Stomach (tissue), 19 donors: ENCODE measurements at places on chromosomes 2 and 18.

DNA sequence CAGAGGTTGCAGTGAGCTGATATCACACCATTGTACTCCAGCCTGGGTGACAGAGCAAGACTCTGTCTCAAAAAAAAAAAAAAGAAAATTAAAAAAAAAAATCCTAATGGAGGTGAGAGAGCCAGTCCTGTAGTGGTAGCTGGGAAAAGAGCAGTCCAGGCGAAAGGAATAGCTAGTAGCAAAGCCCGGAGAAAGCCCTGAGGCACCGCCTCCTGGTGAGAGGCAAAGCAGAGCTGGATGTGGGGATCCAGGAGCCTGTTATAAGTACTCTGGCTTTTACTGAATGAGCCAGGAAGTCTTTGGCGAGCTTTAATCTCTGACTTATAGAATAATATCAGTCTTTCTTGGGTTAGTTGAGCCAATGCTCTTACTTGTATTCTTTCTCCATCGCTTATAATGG, 6.6 kb upstream of the KLHL23 start:
- no peak for DNase-seq

- DNase-seq: no peak
Measured at GRCh38 chr2:45180033-45180746, 170.9 kb upstream of the SIX2 start.

GRCh38 chr18:34322365-34323289, 97.9 kb upstream of the NOL4 start:
- DNase-seq: peak; percentile 86

DNA sequence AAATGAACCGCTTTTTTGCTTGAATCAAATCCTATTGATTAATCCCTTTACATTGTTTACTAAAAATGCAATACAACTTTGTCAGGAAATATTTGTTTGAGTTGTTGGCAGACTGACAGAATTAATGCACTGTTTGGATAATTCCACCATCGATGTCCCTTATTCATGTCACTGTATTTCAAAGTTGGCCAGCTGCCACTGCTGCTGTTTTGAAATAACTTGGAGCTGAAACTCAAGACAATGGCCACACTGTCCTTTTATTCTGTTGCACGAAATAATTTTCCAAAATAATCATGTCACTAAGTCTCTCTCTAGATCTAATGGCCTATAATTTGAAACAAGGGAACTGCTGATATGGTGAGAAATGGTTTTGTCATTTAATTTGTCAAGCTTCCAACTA, 55.2 kb upstream of the PAX3 start:
- DNase-seq: peak; percentile 32
